ENCODE measurements at places on chromosomes 3 and 15.

- no peak for DNase-seq
These were observed 73.3 kb upstream of the RAD18 start for GRCh38 chr3:9036404-9037131.

GRCh38 chr3:157261000-157261399, 101.1 kb upstream of the CCNL1 start:
- no peak for DNase-seq

- DNase-seq = no peak
These were observed 62.4 kb upstream of the P3H2 start for GRCh38 chr3:190183121-190183520.

- no peak for DNase-seq
These were observed 66.4 kb downstream of the SEMA5B start for GRCh38 chr3:122961146-122961545.

GRCh38 chr3:139355476-139355875, 11.7 kb downstream of the MRPS22 start:
- DNase-seq = no peak

DNA sequence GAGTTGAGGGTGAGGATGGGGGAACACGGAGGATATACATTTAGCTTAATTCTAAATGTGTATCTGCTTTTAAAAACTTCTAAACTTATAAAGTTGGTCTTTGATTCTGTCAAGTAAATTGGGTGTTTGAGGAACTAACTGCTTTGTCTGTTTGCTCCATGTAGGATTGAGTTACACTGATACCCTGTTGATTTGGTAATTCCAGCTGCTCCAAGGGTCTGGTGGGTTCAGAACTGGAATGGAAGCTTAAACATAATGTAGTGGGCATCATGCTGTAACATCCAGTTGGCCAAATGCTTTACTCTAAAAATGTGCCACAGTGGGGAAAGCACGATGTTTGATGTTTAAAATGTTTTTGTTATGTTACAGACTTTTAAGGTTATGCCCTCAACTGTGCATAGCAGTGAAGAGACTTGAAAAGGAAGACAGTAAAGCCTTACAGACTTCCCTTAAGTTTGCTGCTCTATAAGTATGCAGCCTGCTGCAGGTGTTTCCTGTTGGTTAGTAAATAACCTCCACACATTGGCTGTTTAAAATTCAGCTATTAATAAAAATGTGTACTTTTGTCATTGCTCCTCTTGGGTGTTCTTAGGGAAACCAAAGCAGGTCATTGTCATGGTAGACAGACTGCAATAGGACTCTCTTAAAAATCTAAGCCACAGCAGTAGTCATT, 5.9 kb upstream of the EDEM1 start:
- no peak for DNase-seq

DNA sequence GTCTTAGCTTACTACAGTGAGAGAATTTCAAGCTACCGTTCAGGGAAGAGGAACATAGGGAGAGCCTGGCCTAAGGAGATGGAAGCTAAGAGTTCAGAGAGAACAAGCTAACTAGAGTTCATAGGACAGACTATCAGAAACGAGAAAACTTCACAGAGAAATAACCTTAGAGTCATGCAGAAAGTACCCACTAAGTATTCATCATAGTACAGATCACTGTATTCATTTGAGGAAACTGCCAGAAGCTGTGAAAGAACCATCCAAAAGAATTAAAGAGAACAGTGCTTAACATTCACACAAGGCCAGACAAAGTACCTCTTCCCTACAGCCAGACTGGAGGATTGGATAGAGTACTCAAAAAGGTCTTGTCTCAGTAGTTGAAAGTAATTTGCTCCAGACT, 15.2 kb upstream of the GBE1 start:
- no peak for DNase-seq

- DNase-seq = no peak
These were observed 47.8 kb downstream of the THBS1 start for GRCh38 chr15:39628546-39629257.

DNA sequence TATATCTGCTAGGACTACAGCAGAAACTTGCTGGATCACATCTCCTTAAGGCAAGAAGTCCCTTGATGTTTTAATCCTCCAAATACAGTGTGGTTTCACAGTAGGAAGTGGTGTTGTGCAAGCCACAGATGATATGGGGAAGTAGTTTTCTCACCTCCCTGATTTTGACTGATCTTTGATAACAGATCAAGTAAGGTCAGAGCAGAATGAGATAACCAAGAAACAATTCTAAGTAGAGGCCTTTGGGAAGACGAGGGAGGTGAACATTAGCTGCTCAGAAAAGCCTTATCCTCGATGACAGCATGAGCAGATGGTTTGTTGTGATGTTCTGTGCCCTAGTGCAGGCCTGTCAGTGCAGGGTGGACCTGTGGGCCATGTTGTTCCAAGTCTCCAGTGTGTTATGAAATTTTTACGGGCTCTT, 61.3 kb downstream of the RIOX2 start:
- no peak for DNase-seq

- no peak for DNase-seq
These were observed 11.1 kb upstream of the MUC20 start for GRCh38 chr3:195709676-195710085.

DNA sequence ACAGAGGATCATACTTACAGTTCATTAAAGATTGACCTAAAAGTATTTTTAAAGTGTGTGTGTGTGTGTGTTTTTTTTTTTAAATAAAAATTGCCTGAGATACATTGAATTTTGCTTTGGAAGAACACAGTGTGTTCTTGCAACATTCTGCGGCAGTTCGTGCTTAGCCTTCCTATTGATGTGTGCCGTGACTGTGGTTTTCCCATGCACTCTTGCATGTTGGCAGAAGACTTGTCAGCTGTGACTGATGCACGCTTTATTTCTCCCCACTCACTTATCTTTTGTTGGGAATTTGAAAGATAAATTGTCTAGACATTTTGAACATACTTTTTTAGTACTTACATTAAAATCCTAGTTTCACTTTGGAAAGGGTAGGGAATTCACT, 136.3 kb upstream of the LRRFIP2 start:
- DNase-seq = no peak

DNA sequence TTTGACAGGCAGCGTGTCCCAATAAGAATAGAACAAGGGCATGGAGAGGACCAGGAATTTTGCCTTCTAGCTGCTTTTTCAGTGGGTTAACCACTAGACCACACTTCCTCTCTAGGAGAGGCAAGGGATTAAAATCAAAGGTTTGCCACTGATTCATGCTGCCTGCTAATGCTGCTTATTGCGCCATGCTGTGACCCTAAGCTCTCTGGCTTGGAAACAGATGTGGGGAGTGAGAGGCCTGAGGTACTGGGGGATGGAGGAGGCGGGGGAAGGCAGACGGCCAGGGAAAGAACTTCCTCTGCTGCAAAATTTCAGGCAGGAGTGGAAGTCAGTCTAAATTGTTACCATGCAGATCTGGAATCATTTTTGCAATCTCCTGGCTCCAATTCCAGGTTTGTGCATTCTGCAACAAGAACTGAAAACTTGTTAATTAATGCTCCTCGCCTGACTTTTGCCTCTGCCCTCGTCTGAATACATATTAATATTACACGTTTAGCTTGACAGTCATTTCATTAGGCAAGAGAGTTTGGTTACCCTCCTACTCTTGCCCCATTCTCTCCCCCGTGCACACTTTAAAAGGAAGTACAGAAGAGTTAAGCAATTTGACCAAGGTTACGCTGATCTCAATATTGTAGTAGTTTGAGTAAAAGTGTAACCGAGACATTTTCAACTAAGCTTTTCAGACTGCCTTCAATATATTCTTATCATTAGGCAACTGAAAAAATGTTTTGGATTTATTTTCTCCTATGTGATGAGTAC, 121.7 kb upstream of the SPRED1 start:
- no peak for DNase-seq

DNA sequence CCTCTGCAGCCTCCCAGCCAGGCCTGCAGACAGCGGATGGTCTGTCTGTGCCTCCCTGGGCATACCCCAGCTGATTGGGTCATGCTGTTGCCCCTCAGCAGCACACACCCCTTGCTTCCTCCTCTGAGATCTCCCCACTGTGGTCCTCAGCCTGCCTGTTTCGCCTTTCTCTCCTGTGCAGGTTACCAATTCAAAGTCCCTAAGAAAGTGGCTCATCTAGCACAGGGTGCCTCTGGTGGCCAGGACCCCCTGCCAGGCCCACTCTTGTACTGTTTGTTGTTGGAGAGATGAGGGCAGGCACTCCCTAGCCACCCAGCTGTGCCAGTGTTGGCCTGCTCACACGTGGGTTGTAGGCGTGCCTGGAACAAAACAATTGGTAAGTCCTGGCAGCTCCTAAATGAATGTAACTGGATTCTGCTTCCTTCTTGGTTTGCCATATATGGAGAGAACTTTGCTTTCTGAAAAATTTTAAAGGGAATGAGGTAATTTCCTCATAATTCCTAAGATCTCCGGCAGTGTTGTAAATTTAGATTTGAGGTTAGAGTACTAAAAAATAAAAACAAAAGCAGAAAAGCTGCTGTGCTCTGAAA, 213.2 kb upstream of the IL12A start:
- no peak for DNase-seq

GRCh38 chr3:99506-99905, 97.1 kb upstream of the CHL1 start:
- DNase-seq = no peak

GRCh38 chr3:191387441-191388077, 57.2 kb upstream of the UTS2B start:
- DNase-seq = no peak

DNA sequence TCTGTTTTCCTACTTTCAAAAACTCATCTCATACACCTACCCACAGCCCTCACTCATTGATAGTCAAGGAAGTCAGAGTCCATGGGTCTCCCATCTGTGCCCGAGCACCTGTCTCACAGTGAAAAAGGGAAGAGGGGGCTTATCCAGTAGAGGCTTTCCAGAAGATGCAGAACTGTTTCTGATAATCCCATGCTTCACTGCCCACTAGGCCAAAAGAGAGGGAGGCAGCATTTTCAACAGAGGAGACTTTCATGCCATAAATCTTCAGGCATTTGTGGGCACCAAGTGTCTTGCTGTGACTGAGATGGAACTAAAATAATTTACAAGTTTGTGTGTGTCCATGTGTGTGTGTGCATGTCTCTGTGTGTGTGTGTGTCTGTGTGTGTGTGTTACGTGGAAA, 117.9 kb upstream of the PHLDB2 start:
- DNase-seq = no peak

GRCh38 chr15:98347866-98348265, 300.5 kb upstream of the IGF1R start:
- no peak for DNase-seq

DNA sequence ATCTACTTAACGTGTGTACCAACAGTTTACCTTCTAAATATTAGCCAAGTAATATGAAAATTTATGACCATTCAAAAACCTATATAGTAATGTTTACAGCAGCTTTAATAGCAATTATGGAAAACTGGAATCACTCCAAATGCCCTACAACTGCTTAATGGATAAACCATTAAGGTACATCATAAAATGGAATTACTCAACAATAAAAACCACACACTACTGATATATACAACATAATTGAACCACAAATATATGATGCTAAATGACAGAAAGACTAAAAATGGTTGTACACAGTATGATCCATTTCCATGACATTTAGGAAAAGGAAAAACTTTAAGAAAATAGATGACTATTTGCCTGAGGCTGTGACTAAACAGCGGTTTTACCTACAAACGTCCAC, 467.1 kb upstream of the EPHA6 start:
- no peak for DNase-seq

Data from HuH-7.5 (cell line).